ENCODE measurements at places on chromosomes 12 and 14.

GRCh38 chr12:47370421-47370820 lies 290.7 kb upstream of the AMIGO2 start:
- DNase-seq: no peak

- DNase-seq: no peak
Observed at GRCh38 chr12:117538032-117538690, 176.7 kb upstream of the NOS1 start.

DNA sequence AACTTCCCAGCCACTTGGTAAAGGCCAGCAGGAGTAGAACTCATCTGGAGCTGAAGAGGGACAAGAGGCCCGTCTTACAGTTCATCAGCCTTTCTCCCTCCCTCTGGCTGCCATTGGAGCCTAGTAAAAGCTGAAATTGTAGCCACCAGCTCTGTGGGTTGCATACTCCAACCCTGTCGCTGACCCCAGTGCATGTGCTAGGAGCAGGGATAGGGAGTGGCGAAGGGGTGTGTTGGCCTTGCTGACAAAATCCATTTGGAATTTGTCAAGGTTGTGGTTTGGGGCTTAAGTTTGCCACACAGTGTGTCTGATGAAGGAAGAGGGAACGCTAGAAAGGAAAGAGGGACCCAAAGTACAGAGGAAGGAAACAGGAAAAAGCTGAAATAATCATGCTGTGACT lies 4.0 kb upstream of the ARF3 start:
- no peak for DNase-seq

- no peak for DNase-seq
Observed at GRCh38 chr12:116672010-116672409, 65.9 kb downstream of the SPRING1 start.

GRCh38 chr12:106068296-106068695 lies 70.5 kb downstream of the NUAK1 start:
- DNase-seq: no peak

GRCh38 chr12:112018571-112019237 lies 5.5 kb downstream of the ERP29 start:
- no peak for DNase-seq

DNA sequence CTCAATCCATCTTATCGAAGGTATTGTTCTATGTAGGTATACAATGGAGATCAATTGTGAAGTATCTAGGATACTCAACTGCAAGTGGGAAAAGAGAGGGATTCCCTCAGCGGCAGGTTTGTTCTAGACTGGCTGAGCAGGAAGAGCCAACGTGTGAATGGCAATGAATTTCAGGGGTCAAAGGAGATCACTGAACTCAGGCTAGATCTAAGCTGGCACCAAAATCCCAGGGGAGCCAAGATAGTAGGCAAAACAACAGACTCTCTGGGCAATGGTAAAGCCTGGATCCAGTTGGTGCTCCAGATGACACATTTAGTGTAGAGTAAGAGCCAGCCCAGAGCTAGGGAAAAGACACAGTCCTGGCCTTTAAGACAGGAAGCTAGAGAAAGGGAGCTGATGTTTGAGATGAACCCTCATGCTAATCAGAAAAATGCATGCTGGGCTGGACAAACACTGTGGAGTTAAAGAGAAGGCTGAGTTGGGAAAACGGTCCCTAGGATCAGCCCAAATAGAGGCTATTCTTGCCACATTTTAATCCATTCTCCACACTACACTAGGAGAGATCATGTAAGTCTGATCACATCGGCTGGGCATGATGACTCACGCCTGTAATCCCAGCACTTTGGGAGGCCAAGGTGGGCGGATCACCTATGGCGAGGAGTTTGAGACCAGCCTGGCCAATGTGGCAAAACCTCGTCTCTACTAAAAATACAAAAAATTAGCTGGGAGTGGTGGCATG lies 45.6 kb downstream of the EFCAB11 start:
- no peak for DNase-seq

DNA sequence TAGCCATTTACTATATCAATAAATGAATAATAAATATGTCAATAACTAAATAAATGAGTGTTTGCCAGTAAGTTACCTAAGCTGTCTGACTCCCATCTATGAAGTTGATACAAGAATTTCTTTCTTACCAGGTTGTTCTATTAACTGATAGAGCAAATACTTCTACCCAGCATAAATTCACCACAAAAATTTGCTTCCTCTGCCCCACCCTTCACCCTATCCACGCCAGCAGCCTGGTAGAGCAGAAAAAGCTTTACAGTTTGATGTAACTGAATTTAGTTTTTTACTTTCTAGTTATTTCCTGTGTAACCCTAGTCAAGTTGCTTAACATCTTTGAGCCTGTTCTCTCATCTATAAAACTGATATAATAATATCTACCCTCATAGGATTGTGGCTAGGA lies 94.9 kb upstream of the SLC16A7 start:
- no peak for DNase-seq

- no peak for DNase-seq
Observed at GRCh38 chr14:63642656-63643382, 1.1 kb upstream of the WDR89 start.

DNA sequence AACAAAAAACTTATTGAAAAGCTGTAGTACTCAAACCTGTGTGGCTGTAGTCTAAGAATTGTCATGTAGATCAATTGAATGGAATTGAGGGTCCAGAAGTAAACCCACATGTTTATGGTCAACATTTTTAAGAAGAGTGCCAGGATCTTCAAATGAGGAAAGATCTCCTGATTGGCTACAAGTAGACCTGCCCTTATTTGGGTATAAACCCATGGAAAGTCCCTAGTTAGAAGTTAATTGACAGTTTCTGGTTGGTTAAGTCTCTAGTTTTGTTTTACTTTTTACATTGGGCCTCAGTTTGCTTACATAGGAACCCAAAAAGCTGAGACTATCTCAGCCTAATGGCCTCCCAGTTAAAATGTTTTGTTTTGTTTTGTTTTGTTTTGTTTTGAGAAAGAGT lies 91.9 kb upstream of the RESF1 start:
- DNase-seq: no peak

DNA sequence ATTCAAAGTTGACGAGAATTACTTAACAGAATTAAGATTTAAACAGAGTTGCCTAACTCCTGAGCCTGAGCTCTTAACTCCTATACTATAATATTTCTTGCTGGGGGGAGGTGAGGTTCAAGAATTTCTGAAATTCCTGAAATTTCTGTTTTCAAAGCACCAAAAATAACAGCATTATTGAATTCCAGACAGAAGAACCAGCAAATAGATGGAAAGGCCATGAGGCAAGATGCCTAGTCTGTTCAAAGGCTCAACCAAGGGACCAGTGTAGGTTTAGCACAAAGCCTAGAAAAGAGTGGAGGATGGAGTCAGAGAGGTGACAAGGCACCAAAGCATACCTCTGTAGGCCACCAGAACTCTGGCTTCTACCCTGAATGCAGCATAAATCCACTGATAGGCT lies 76.4 kb downstream of the PPP1R12A start:
- DNase-seq: no peak

DNA sequence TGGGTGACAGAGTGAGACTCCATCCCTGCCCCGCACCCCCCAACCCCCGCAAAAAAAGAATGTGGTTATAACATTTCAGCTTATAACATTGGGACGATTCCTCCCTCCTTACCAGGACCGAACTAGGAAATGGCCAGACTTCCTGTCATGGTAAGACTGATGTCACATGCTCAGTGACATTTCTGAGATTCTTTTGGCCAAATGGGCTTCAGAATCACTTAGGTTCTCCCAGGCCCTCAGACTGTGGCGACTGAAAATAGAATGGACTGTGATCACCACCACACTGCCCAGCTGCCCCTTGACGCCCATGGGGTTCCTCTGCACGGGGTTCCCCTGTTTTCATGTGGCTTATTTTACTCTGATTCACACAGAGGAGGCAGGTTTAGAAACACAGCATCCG lies 115.0 kb upstream of the EVL start:
- no peak for DNase-seq

DNA sequence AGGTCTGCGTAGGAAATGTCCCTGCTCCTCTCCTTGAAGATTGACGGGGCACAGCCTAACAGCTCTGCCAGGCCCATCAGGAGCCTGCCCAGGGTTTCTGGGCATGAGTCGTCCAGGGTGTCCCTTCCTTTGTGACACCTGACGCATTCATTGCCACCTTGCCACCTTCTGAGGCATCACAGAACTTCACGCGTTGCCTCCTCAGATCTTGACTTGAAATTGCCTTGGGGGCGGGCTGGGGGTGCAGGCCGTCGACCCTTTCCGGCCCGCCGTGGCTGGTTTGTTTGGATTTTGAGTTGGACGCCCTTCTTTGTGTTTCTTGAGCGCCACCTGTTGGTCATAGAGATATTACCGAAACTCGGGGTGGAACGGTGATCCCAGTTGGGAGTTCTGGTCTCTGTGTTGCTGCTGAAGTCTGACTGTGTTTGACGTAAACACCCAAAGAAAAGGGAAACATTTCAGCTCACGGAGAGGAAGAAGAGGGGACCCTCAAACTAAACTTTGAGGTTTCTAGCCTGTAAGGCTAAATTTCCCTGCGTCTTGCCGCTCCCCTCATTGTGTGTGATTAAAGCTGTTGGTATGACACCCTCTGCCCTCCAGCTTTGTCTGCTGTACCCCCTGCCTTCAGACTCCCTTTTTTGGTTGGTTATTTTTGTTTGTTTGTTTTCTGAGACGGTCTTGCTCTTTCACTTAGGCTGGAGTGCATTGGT lies 44.6 kb downstream of the MLXIP start:
- peak; percentile 47 for DNase-seq

Data from activated CD4-positive, CD25-positive, alpha-beta regulatory T cell (primary cell).